ENCODE measurements at places on chromosomes 4 and X.
A peak's percentile ranks its signal among the peaks of the same experiment; 100 is the strongest.

DNA sequence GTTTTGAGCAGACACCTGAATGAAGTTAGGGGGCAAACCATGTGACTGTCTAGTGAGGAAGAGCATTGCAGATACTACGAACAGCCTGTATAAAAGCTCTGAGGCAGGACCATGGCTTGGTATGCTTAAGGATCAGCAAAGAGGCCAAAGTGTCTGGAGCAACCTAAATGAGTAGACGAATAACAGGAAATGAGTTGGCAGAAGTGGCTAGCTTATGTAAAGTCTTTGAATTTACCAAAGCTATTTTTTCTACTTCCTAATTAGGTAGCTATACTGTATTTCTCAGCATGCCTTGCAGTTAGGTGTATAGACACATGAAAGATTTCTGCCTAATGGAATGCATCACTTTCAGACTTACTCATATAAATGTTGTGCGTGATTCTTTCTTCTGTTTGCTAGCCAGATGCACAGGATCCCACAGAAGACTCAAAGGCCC lies 9.3 kb upstream of the GPRIN3 start:
- peak; percentile 51 for DNase-seq

- DNase-seq: no peak
Measured at GRCh38 chrX:65522739-65523372, 11.7 kb downstream of the LAS1L start.

DNA sequence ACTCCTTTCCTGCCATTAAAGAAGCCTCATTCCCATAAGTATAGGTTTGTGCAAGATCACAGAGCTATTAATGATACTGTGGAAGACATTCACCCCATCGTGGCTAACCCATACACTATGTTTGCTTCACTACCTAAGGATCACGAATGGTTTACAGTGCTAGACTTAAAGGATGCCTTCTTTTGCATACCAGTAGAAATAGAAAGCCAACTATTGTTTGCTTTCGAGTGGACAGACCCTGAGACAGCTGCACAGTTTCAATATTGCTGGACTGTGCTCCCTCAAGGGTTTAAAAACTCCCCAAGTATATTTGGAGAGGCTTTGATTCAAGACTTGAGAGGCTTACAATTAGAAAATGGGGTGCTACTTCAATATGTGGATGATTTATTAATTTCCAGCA lies 16.0 kb upstream of the PAPSS1 start:
- DNase-seq: no peak

- DNase-seq: no peak
Measured at GRCh38 chr4:11599064-11599463, 170.4 kb upstream of the HS3ST1 start.

DNA sequence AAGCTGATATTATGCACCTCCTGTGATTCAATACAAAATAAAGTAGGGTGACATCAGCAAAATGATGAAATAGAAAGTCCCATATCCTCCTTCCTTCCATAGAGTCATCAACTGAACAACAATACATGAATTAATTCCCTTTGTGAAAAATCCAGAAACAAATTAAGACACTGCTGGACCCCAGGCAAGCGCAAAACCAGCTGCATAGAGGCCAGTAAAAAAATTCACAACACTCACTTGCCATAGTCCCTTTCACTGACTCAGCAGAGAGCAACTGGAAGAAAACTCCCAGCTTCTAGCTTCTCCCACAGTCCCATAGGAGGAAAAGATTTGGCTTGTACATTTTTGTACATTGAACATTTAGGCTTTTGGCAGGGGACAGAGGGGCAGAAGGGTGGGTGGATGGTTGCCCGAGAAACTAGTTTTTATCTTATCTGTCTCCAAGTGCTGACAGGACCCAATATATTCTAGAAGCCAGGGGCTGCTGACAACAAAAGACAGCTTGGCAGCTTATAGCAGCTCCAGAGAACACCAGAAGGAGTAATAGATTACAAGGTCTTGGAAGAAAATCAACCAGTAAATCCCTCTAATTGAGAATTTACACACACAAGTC lies 124.6 kb downstream of the NDST3 start:
- DNase-seq: no peak

GRCh38 chrX:136193771-136194170 lies 46.4 kb downstream of the FHL1 start:
- no peak for DNase-seq

DNA sequence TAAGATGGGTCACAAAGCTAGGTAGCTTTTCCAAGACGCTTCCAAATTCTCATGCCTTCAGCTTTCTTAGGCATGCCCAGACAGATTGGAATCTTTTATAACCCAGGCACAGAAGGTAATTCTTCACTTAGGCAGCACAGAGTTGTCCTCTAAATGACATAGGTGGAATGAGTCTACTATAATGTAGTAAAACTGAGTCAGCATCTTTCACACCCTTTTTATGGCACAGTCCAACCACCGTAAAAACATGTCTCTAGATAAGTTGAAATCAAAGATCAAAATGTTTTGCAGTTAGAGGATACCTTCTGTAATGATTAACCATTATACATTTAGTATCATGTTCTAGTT lies 128.4 kb upstream of the FAT1 start:
- no peak for DNase-seq

GRCh38 chrX:12494400-12495138 lies 296.6 kb upstream of the PRPS2 start:
- DNase-seq: no peak

DNA sequence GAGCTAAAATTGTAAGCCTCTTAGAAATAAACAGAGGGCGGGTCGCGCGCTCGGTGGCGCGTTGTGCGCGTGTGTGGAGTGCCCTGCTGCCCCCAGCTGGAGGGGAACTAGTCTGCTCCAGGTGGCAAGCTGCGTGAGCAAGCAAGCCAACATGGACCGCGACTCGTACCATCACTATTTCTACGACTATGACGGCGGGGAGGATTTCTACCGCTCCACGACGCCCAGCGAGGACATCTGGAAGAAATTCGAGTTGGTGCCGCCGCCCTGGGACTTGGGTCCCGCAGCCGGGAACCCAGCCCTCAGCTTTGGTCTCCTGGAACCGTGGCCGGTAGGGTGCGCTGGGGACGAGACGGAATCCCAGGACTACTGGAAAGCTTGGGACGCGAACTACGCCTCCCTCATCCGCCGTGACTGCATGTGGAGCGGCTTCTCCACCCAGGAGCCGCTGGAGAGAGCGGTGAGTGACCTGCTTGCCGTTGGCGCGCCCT lies 66.1 kb downstream of the DNAAF6 start:
- no peak for DNase-seq

DNA sequence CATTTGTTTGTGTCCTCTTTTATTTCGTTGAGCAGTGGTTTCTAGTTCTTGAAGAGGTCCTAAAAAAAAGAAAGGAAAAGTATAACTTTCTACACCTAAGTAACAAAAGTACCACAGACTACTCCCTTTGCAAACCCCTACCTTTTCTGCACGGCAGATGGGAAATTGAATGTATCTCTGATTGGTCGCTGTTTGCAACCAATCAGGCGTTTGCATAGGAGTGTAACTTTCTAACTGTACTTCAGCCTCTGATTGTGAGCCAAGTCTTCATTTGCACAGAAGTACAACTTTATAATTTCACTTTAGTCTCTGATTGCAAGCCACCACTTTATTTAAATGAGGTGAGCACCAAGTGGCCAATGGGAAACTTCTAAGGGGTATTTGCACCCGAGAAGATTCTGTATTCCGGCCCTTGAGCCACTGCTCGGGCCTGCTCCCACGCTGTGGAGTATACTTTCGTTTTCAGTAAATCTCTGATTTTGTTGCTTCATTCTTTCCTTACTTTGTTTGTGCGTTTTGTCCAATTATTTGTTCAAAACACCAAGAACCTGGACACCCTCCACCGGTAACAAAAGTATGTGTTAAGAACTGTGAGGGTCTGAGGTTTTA lies 40.3 kb upstream of the FHL1 start:
- DNase-seq: no peak

- DNase-seq: no peak
Measured at GRCh38 chr4:138078751-138079520, 163.2 kb downstream of the SLC7A11 start.

DNA sequence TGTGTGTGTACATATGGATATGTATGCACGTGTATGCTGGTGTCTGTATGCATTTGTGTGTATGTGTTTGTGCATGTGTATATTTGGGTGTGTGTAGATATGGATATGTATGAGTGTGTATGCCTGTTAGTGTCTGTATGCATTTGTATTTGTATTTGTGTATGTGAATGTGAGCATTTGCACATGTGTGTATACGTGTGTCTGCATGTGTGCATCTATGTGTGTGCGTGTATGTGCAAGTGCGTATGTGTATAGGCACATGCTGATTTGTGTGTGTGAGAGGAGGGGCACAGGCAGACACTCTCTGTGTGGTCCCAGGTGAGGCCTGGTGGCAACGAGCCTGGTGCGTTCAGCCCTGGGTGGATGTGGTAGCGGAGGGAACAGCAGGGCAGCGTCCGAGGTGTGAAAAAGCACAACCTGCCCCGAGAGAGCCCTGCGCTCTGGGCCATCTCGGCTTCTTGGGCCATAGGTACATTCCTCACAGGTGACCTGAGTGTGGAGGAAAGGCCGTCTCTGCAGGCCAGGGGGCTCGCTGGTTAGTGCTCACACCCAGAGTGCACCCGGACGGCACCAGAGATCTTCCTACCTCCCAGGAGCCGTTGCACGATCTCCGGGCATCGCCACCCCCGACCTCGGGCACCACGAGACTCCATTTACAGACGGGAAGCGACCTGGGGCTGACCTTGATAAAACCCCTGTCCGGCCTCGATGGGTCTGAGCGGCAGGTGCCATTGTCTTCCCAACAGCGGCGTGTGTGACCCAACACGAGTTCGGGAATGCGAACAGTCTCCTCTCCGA lies 45.0 kb downstream of the ASMT start:
- DNase-seq: no peak

- DNase-seq: no peak
Measured at GRCh38 chr4:183326853-183327252, 4.6 kb upstream of the CLDN24 start.

DNA sequence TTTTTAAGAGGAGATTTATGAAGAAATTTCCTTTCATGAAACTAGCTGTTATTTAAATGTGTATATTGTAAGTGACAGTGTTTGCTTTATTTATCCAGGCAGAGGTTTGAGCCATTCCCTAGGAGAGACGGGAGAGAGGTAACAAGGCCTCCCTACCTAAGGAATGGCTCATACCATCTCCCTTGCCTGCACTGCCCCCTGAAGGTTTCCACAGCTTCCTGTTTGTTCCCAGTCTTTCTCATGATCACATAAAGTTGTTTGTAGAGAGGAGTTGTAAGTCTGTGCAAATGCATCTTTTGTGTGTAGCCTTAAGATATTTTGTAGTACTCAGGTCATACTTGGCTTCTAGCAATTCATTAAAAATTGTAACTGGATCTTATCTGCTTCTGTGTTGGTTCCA lies 1504.5 kb upstream of the PCDH10 start:
- DNase-seq: no peak

GRCh38 chrX:45852884-45853283 lies 652.2 kb upstream of the DIPK2B start:
- DNase-seq: no peak
